ENCODE measurements at places on chromosomes 3 and 15.

DNA sequence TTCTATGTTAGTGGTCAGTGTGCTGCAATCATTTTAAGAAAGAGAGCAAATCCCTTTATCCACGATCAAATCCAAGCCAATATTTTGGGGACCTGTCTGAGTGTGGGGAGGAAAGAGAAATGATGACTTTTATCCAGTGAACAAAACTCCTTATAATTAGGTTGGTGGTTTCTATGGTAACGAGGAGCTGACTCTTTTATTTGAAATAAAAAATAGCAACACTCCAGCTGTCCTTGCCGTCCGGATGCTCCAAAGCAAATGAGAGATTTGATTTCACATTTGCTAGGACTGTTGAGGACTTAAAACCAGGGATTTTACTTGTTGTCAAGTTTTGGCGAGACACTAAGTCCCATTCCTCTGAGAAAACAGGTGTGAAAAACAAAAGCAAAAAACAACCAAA, 154.0 kb upstream of the PRICKLE2 start:
- H3K27ac ChIP-seq = no peak overlapping the region
- H3K36me3 ChIP-seq = no peaks in the 10 kb centered on the region
- H3K27me3 ChIP-seq = no peaks in the 10 kb centered on the region
- no peaks in the 10 kb centered on the region for H3K4me1 ChIP-seq

GRCh38 chr3:172129850-172130716, 90.7 kb downstream of the FNDC3B start:
- no peak overlapping the region for H3K4me3 ChIP-seq
- H3K36me3 ChIP-seq = no peaks in the 10 kb centered on the region
- peak overlapping the region; percentile 60 for H3K27ac ChIP-seq
- peaks cover 42% of the 10 kb centered on the region for H3K4me1 ChIP-seq
- H3K27me3 ChIP-seq = no peaks in the 10 kb centered on the region

DNA sequence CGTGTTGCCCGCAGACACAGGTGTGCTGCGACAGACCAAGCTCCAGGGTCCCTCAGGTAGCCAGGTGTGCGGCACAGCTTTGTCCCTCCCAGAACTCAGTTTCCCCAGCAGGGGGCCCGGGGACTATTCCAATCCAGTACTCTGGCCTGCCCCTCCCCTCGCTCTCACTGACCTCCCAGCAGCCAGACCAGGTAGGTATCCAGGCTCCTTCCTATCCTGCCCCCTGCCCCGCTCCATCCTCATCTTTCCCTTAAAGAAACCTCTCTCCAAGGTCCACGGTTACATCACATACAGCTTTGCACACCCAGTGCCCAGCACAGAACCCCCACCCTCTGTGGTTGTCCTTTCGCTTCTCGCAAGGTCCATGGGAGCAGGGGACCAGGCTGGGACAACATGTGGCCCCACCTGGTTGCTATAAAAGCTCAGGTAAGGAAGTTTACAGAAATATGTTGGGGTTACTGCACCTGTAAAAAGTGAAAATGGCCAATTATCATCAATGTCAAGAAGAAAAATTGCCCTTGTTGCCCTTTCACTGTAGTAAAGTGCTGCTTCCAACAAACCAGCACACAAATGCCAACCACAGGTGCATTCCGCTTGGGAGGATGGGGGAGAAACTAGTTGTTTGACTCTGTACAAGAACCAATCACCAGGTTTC, 7.3 kb upstream of the CYP11A1 start:
- no peak overlapping the region for H3K27ac ChIP-seq
- H3K36me3 ChIP-seq = no peaks in the 10 kb centered on the region
- no peak overlapping the region for H3K4me3 ChIP-seq
- H3K4me1 ChIP-seq = peaks cover 12% of the 10 kb centered on the region

DNA sequence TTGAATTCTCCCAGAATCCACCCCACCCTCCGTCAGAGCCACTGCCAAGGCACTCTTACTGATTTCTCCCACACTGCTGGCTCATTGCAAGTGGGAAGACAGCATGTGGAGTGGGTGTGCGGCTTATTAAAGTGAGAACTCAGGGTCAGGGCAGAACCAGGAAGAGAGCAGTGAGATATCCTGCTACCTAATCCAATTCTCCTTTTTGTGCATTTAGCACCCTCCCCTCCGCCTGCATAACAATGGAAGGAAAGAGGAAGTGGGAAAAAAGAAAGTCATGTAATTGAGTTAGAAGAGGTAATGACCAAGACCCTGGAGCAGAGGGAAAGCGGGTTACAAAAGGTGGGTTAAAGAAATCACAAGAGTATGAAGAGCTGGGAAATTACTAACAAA, 27.8 kb upstream of the PIK3CB start:
- peak overlapping the region; percentile 88 for H3K27ac ChIP-seq
- peak; percentile 26 for DNase-seq
- H3K36me3 ChIP-seq = no peaks in the 10 kb centered on the region
- no peaks in the 10 kb centered on the region for H3K27me3 ChIP-seq

DNA sequence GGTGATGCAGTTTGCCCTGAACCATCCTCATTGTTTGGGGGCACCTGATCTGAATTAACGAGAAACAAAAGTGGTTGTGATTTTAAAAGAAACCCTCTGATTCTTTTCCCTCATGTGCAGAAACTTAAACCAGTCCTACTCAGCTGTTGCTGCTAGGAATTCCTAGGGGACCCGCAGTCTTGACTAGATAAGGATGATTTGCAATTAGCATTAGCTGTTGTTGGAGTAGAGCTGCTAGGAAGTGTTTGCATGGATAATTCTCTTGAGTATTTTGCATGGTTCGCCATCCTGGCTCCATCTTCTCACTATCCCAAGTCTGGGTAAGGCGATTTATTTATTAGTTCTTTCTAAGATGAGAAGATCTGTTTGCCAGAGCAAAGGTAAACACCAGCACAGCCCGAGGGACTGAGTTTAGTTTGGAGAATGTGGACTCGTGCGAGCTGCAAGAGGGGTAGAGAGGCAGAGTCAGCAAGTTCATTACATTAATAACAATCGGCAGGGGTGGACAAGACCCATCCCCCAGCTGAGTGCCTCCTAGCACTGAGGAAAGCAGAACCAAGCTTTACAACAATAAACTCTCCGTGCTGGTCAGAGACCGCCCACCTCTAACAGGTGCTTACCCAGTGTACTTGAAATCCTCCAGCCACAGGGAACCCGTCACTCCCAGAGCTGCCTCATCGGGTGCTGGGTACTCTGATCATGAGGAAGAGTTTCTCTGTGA, 4.1 kb downstream of the FGD5 start:
- H3K27ac ChIP-seq = no peak overlapping the region
- H3K4me3 ChIP-seq = no peak overlapping the region
- H3K27me3 ChIP-seq = peaks cover 8% of the 10 kb centered on the region
- no peak for DNase-seq
- peaks cover 7% of the 10 kb centered on the region for H3K4me1 ChIP-seq

DNA sequence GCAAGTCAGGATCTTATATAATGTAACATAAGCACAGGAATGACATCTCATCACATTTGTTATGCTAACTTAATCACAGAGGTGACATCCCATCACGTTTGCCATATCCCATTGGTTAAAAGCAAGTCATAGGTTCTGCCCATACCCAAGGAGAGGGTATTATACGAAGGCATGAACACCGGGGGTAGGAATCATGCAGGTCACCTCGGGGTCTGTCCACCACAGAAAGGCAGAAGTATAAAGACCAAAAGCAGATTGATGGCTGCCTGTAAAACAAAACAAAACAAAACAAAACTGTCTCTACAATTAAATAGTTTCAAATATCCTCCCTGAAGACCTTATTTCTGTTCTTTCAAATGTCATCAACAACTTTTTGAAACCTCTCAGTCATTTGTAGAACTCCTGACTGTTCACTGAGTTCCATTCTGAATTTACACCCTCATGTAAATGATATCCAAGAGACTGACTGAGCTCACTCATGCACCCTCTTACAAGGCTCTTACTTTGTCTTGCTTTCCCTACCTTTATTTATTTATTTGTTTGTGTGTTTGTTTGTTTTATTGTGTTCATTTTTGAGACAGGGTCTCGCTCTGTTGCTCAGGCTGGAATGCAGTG, 22.7 kb upstream of the ZNF639 start:
- H3K27me3 ChIP-seq = no peaks in the 10 kb centered on the region
- H3K4me3 ChIP-seq = no peak overlapping the region
- H3K4me1 ChIP-seq = no peaks in the 10 kb centered on the region
- H3K36me3 ChIP-seq = no peaks in the 10 kb centered on the region
- H3K27ac ChIP-seq = no peak overlapping the region
